Motor neuron (in vitro differentiated cells): ENCODE measurements at places on chromosomes 2 and 18.

GRCh38 chr2:239326831-239327535, 73.8 kb downstream of the HDAC4 start:
- peak; percentile 15 for ATAC-seq

DNA sequence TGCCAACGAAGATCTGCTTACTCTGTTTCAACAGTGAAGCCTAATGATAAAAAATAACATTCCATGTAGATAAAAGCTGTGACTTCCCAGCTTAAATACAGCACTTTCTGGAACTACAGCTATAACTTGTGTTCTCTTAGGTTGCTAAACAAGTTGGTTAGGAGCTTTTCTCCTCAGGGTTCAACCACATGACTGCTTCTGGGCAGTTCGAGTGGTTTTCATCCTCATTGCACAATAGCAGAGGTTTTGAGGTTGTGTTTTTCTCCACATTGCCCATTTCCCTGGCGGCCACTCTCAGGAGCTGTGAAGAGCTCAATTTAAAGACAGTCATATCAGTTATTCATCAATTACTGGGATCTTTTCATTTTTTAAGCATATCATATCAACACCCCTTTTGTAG, 102.2 kb upstream of the CYP1B1 start:
- ATAC-seq: no peak

- peak; percentile 21 for ATAC-seq
Observed at GRCh38 chr2:46554397-46554796, 75.0 kb downstream of the TMEM247 start.

GRCh38 chr2:136486115-136486514, 279.2 kb upstream of the THSD7B start:
- no peak for ATAC-seq

DNA sequence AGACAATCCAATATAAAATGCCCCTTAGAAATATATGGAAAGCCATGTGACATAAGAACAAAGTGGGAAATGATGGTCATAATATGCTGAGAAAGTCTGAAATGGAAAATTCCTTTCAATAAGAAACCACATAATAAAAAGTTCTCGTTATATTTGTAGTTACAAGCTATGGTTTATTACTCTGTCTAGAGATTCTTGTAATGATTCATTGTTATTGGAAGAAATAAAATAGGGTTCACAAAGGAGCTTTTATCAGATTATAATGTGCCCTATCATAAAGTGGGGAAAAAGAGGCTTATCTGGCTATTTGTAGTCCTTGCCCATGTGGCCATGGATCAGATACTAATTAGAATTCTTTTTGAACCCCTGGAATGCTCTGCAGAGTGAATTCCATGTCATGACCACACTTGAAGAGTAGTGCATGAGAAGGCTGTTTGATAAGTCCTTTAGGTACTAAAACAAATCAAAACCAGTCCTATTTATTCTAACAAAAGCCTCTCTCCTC, 420.7 kb upstream of the NRP2 start:
- no peak for ATAC-seq
